NCI-H1092 (cell line): ENCODE measurements at places on chromosomes 5 and 9.

GRCh38 chr9:121185178-121185745 lies 16.4 kb downstream of the RAB14 start:
- no peak for DNase-seq

GRCh38 chr5:179832039-179832745 lies 11.5 kb downstream of the SQSTM1 start:
- no peak for DNase-seq

- DNase-seq, result no peak
These were observed 581.0 kb upstream of the RORB start for GRCh38 chr9:73916016-73916673.

DNA sequence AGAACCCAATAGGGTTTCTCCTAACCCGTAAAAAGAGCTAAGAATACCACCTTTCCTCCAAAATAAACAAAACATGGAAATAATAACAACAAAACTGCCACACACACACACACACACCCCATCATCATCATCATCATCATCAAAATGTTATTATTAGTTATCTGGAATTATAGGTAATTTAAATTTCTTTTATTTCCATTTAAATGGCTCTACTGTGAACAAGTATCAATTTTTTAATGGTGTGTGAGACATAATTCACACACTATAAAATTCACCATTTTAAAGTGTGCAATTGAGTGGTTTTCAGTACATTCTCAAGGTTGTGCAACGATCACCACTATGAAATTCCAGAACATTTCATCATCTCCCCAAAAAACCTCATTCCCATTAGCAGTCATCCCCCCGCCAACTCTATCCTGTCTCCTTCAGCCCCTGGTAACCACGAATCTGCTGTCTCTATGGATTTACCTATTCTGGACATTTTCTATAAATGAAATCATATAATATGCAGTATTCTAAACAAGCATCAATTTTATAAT lies 172.7 kb downstream of the ROR2 start:
- no peak for DNase-seq

DNA sequence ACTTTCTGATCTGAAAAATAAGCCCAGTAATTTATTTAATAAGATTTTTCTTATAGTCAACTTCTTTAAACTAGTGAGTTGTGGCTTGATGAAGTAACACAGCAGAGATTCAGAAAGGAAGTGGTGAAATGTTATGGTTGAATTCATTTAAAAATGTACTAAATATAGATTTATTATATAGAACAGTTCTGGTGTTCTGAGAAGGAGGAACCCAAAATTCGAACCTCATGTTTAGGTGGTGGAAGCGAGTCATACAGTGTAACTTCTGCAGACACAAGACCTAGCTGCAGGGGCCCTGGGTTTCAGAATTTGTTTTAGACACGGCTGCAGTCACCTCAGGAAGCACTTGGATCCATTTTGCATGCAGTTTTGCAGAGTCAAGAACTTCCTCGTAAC lies 188.2 kb downstream of the TRIO start:
- DNase-seq, result no peak

- DNase-seq, result peak; percentile 9
These were observed 86.9 kb downstream of the AOPEP start for GRCh38 chr9:94813379-94813778.
